ENCODE measurements at places on chromosomes 2 and 18. TPM values are rescaled to one million over a fixed set of nuclear protein-coding genes. Genes with fewer than 3 reads are reported as not detected.

DNA sequence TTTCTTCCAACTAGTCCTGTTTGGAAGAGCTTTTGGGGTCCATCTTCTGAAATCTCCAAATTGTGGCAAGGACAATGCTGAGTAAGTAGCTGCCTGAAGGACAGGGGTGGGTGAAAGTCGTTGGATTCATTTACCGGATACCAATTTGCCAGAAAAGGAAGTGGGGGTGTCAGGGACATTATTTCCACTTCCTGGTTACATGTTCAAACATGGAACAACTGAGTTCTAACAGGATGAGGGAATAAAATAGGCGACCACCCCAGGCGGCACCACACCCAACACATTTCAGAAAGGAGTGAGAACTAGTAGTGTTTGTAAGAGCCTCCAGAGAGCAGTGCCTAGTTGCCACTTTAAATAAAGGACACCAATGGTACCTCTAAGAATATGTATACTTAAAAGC lies 158.6 kb upstream of the SERTAD2 start:
- DNase-seq = no peak

DNA sequence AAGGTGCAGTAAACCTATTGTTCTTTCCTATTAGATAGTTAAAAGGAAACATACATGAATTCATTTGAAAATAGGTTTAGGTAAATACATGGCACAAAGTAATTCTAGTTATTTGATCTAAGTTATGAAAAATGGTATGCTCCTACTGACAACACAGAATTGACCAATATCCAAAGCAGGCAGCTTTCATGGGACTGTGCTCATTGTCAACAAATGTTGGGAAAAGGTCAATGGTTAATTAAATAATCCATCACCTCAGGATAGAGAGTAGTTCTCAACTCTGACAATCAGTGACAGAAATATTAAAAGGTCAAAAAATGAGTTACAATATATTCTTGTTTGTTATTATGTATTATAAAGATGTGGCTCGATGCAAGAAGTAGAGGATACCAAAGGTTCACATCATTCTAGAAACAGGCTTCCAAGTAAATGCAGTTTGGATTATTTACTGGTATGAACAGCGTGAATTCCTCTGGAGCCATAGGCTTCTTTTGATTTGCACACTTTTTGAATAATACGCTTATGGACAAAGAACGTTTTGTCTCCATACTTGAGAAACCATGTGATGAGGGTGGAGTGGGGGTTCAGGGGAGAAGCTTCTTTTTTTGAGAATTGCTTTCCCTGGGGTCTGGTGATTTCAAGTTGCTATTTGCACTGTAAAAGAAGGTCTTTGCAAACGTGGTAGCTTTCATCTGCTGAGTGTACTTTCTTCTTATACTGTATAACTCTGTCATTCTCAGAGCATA lies 422.0 kb upstream of the ZEB2 start:
- no peak for DNase-seq

The DCDC2C gene
- not detected for total RNA-seq

The UPP2 gene
- total RNA-seq = not detected

The DPP10 gene
- 6.0 TPM for total RNA-seq

The MSH6 gene
- total RNA-seq = 235 TPM
